ENCODE measurements at places on chromosomes 13 and 19.

- DNase-seq, result peak; percentile 30
Observed at GRCh38 chr13:98216135-98216565, 39.1 kb upstream of the RNF113B start.

- peak; percentile 23 for DNase-seq
Observed at GRCh38 chr19:4229179-4229931, at the start of gene EBI3. Gene EBI3, plus strand, starts transcription at chr19:4229523. Its CDS starts 28 bp downstream, at chr19:4229551.

DNA sequence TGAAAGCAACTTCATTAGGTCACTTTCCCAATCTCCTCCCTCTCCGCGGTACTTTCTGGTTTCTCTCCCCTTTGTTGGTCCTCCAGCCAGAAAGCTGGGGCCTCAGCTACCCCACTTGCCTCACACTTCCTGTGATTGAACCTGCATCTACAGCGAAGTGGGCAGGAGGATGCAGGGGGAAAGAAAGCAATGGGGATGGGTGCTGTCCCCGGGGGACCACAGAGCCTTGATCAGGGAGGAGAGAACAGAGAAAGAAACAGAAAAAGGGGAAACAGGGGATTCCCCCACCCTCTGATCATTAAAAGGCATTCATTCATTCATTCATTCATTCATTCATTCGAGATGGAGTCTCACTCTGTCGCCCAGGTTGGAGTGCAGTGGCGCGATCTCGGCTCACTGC, 74.2 kb downstream of the TRPM4 start:
- no peak for DNase-seq

DNA sequence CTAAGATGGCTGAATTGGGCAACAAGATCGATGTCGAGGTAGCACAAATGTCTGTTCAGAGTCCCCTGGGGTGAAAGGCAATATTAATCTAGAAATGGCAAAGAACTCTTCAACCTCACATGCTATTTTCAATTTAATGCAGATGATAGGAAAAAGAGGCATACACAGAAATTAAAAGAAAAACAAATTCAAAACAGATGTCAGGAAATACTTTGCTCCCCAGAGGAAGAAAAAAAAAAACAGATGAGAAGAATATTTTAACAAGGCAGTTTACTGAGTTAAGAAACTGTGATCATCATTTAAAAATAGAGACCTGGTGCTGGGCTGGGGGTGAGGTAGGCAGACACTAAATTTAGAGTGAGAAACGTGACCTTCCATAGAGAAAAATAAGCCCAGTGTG, 421.9 kb upstream of the ARGLU1 start:
- no peak for DNase-seq

DNA sequence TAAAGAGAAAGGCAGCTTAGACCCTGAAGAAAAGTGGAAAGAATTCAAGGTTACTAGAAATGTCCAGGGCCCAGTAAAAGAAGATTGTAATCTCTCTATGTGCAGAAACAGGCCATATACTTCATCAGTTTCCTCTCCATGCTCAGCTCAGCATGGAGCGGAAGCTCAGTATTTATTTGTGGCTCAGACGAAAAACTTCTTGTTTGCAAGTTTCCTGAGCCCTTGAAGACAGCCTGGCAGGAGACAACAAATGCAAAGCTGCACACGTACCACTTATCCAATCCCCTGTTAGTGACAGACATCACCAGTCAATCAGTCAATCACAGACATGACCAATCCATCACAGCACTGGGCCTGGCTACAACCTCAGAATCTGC, 8.1 kb upstream of the KLF2 start:
- DNase-seq, result peak; percentile 42
